ENCODE measurements at places on chromosomes 1 and 21.

DNA sequence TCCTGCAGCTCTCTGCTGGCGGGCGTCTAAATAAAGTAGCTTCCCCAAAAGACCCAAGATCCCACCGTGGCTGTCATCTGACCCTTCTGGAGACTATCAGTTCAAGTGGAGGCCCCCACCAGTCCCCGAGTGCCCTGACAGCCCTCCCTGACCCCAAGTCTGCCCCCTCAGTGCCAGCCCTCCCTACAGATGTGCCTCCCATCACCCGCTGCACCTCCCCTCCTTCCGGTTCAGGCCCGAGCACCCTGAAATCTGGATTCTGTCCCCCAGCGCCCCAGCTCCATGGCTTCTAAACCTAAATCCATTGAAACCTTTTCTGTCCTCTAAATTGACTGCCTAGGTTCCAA lies 595 bp downstream of the IL10RB start:
- DNase-seq: peak; percentile 15

DNA sequence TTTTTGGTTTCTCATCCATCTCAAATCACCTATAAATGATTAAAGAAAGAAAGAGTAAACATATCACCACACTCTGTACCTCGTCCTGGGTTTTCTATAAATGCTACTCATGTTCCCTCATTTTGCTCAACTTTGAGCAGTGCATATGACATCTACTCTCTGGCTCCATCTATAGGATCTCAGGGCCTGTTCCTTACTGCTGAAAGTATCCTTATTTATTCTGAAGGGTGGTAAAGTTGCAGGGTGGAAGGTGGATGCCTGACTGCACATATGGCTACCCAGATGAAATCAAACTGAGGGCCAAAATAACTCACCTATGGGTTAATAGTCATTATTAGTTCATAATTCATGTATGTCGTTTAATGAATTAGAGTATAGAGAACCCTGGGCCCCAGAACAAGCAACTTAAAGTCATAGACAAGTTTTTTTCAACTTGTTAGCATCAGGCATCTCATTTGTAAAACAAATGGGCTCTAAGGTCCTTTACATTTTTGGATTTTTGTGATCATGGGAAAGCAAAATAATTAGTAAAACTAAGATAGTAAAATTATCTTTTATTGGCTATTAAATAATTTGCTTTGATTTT lies 46.5 kb downstream of the NCF2 start:
- DNase-seq: no peak

DNA sequence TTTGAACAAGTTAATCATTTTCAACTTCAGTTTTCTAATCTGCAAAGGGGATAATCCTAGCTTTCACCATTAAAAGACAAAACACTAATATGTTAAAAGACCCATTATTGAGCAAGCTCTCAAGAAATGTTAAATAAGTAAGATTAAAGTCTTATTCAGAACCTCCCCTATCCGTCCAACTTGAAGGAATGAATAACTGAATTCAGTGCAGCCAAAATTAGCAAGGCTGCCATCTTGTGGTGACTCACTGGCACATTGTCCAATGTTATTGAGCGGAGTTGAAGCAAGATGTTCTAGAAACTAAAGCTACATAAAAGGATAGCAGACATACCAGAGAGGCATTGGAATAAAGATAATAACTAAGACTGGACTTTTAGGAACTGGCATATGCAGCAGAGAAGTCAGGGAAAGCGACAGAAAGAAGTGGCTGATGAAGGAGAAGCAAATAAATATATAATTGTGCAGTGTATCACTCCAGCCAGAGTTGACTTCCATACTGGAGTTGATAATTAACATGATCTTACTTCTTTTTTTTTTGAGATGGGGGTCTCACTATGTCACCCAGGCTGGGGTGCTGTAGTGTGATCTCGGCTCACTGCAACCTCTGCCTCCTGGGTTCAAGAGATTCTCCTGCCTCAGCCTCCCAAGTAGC lies 8.2 kb upstream of the CAP1 start:
- DNase-seq: no peak

GRCh38 chr1:245181158-245181517 lies 26.4 kb downstream of the KIF26B start:
- DNase-seq: no peak

DNA sequence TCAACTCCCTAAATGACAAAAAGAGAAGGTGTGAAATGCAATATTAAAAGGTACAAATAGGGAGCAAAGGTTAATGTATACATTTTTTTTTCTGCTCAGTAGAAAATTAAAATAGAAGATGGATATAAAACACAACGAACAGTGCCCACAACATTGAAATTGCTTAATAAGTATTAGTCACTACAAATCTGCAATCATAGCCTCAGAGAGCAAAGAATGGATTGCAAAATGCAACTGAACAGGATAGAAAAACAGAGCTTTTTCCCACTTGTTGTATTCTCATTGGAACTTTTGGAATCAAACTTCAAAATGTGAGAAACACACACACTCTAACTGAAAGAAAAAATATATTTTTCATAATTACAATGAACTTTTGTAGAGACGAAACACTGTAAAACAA lies 552.2 kb upstream of the NCAM2 start:
- DNase-seq: no peak

GRCh38 chr1:156394835-156395461 lies 25.9 kb downstream of the RHBG start:
- no peak for DNase-seq

DNA sequence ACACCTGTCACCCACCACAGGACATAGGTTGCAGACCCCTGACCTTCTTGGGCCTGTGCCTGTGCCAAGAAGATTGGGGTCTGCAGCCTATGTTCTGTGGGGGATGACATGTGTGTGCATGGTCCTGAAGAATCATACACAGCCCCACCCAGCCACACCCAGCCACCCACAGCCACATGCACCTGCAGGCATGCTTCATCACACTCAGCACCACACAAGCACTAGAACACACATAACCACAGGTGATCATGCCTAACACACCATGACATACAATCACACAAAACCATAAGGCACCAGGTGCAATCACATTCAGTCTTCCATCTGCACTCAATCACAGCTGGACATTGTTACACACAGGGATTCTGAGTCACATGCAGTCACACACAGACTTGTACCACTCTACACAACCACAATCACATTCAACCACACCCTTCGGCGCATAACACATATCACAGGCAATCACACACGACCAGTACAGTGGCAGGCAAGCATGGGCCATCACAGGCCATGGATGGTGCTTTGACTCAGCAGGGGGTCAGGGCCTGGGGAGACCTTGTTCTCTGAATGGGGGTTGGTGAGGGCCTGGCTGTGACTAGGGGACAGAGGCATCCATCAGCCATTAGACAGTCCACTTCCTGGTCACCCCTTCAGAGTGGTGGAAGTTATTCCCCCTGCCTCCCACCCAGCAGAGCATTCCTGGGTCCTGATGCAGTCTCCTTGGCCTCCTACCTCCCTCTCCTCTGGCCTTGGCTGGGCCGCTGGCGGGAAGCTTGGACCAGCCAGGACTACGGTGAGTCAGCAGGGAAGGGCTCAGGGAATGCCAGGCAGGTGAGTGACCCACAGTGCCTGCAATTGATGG lies 44.3 kb upstream of the EPS8L3 start:
- no peak for DNase-seq

DNA sequence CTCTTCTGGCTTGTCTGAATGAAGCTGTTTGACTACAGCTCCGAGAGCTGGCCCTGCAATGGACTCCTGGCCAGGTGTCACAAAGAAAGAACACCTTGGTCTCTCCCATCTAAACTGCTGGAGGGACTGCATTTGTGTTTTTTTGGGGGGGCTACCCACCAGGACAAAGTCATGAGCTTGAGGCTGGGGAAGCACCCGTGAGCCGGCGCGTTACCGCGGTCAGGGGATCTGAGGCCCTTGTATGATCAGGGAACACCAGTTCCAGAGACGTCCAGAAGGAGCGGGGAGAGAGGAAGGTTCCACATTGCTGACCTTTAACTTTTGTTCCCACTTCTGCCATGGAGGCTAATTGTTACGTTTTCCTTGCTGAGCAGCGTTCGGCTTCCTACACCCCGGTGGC lies 84.5 kb upstream of the C1orf174 start:
- no peak for DNase-seq

GRCh38 chr21:29316029-29316742 lies 17.5 kb downstream of the BACH1 start:
- no peak for DNase-seq

GRCh38 chr1:227756172-227756959 lies 21.1 kb downstream of the SNAP47 start:
- no peak for DNase-seq

- no peak for DNase-seq
Observed at GRCh38 chr1:71695821-71696220, 586.5 kb downstream of the NEGR1 start.

DNA sequence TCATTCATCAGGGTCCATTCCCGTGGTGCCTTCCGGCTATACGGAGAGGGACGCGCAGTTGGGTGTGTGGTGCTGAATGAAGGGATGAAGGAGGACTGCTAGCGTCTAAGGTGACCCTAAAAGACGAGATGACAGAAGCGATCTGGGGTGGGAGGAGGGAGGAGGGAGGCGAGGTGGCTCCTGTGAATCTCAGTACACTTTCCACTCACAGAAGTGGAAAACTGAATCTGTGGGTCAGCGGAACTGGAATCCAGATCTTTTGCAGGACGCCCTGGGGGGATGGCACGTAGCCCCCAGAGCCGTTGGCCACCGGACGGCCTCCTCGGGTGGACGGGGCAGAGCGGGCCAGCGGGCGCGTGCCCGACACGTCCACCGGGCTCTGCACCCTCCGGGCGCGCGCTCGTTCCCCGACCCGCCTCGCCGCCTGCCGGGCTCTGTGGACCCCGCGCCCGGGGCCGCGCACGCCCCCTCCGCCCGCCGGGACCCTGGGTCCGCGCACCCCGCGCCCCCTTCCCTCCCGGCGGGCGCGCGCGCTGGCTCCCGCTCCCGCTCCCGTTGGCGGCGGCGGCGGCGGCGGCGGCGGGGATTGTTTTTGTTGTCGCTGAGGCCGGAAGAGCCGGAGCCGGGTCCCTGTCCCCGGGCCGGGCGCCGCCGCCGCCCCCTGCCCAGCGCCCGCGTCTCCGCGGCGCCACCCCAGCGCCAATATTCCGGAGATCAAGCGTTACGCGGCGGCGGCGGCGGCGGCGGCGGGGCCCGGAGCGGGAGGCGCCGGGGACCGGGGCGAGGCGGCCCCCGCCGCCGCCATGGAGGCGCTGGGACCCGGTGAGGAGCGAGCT lies at the start of gene AGO4:
Gene AGO4 (plus strand): TSS at position 403 of the 836 bp plus-strand sequence. CDS start 401 bp downstream, at position 804.
- no peak for DNase-seq

- DNase-seq: no peak
Observed at GRCh38 chr1:85196358-85196757, 4.5 kb downstream of the SYDE2 start.

DNA sequence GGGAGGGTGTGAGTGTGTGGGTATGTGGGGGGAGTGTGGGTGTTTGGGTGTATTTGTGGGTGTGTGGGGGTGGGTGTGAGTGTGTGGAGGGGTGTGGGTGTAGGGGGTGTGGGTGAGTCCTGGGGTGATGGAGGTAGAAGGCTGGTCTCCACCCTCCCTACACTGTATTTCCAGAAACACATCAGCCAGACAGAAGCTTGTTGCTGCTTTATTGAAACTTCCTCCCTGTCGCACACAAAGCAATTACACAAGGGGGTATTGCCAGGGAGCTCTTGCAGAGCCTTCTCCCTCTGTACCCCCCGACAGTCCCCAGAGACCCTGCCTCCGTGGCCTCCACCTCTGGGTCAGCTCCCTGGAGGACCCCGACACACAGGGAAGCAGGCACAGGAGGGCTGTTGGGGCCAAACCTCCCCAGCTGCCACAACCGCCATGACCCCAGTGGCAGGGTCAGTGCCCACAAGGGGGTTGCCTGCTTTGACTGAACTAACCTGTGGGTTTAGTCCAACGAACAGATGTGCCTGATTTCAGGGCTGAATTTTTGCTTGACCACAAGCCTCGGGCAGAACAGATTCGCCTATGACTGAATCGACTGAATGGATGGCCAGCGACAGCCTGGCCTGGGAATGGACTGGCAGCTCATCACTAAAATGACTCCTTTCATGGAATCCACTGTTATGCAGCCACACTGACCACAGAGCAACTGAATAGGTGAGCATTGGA lies 9.1 kb upstream of the MATN1 start:
- no peak for DNase-seq

GRCh38 chr1:24992124-24992760 lies 62.2 kb upstream of the RUNX3 start:
- no peak for DNase-seq

DNA sequence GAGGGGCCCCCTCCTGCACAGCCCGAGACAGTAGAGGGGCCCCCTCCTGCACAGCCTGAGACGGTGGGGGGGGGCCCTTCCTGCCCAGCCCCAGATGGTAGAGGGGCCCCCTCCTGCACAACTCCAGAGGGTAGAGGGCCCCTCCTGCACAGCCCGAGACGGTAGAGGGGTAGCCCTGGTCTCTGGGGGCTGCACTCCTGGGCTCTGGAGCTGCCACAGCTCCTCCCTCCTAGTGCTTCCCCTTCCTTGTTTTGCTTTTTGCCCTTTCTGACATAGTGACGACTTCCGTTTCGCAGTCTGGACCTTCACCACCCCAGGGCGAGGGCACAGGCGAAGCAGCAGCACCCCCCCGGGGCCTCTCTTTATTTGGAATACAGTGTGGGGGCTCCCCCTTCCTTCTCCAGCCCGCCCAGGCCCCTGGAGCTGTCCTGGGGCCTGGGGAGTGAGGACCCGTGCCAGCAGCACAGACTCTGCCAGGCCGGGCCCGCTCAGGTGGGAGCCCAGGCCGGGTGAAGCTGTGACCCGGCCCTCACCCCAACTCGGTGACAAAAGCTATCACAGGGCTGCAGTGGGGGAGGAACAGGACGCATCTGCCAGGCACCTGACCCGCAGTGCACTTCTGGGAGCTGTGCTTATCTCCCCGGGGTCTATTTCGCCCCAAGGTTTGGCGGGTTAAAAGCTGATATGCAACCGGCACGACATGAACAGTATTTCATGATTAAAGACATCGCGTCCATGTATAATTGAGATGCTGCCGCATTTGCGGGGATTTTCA lies 1.1 kb upstream of the PRXL2B start:
- peak; percentile 40 for DNase-seq

DNA sequence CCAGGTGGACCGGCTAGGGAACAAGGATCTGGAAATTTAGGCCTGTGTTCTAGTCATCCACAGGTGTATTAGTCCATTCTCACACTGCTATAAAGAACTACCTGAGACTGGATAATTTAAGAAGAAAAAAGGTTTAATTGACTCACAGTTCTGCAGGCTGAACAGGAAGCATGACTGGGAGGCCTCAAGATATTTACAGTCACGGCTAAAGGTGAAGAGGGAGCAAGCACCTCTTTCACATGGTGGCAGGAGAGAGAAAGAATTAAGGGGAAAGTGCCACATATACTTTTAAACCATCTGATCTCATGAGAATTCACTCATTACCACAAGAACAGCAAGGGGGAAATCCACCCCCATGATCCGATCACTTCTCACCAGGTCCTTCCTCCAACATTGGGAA lies 174.7 kb upstream of the C1orf105 start:
- no peak for DNase-seq

DNA sequence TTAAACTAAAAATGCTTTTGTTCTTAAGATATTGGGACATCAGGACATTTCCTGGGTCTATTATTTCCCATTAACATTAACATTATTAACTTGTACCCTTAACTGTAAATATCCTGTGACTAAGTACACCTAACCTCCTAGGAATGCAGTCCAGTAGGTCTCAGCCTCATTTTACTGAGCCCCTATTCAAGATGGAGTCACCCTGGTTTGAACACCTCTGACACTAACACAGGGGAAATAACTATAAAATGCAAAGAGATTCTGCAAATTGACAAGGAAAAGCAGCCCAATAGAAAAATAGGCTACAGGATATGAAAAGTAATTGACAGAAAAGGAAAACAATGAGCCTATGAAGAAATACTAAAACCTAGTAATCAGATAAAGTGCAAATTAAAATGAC lies 11.6 kb upstream of the NCMAP start:
- no peak for DNase-seq

- DNase-seq: no peak
Observed at GRCh38 chr1:165635823-165636222, 4.8 kb downstream of the MGST3 start.

- no peak for DNase-seq
Observed at GRCh38 chr1:54355931-54356679, 50.1 kb downstream of the SSBP3 start.
